Cardiac septum (tissue), 1 donor: ENCODE measurements at places on chromosomes 7 and 10.

- DNase-seq, result no peak
Observed at GRCh38 chr10:74008212-74008731, 10.4 kb downstream of the VCL start.

DNA sequence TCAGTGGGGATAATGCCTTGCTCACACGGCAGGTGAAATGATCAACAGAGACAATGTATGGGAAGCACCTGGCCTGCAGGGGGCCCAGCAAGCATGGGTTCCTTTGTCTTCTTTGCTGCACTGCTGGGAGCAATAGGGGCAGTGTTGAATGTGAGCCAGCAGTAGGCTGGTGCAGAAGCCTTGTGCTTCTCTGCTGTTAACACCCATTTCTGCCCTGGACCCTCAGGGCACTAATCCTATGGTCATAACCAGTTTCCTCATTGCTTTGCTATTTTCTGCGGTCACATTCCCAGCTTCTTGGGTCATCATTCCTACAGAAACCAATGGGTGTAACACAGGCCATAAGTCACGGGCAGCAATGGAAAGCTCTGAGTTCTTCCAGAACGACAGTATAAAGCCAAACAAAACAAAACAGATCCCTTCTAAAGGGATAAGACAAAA is 10.9 kb upstream of the LGI1 start:
- DNase-seq, result no peak

GRCh38 chr10:131855461-131856401 is 45.1 kb upstream of the PPP2R2D start:
- DNase-seq, result peak; percentile 53

GRCh38 chr10:70528741-70529362 is 50.3 kb downstream of the PALD1 start:
- no peak for DNase-seq

- DNase-seq, result no peak
Observed at GRCh38 chr10:107103174-107104025, 61.1 kb downstream of the SORCS1 start.

- DNase-seq, result no peak
Observed at GRCh38 chr7:84181628-84182027, 13.0 kb downstream of the SEMA3A start.

- no peak for DNase-seq
Observed at GRCh38 chr7:67470256-67470751, 473.7 kb downstream of the TYW1 start.

- DNase-seq, result no peak
Observed at GRCh38 chr10:6279540-6280267, 77.0 kb downstream of the PFKFB3 start.

DNA sequence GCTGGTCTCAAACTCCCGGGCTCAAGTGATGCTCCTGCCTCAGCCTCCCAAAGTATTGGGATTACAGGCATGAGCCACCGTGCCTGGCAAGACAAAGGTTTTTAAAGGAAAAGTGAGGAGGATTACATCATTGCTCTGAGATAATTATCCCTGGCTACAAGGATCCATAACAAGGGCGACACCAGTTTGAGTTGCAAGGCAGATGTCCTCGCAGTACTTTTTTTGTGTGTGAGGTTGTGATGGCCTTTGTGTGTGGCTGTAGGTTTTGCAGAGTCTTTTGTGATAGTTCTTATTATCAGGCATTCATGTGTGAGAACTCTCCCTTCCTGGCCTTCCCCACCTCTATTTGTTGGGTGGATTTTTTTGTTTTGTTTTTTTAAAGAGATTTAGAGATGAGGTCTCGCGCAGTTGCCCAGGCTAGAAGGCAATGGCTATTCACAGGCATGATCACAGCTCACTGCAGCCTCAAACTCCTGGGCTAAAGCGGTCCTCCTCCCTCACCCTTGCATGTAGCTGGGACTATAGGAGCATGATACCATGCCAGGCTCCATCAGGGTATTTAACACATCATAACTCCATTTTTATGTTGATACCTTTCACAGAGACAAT is 10.0 kb downstream of the BTBD16 start:
- no peak for DNase-seq

DNA sequence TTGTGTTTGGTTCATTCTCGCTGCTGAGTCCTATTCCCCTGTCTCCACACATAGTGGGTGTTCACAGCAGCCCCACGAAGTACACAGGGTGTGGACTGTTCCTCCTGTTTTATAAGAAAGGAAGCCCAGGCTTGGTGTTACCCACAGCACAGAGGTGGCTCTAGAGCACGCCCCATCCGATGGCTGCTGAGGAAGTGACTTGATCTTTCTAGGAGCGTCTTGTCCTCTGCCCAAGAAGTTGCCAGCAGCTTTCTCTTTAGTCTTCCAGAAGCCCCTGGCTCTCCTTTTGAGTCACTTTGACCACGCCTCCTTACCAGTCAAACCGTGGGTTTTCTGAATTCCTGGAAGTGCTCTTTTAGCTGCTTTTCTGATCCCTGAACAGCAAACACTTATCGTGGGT is 94.0 kb downstream of the GRK5 start:
- no peak for DNase-seq

DNA sequence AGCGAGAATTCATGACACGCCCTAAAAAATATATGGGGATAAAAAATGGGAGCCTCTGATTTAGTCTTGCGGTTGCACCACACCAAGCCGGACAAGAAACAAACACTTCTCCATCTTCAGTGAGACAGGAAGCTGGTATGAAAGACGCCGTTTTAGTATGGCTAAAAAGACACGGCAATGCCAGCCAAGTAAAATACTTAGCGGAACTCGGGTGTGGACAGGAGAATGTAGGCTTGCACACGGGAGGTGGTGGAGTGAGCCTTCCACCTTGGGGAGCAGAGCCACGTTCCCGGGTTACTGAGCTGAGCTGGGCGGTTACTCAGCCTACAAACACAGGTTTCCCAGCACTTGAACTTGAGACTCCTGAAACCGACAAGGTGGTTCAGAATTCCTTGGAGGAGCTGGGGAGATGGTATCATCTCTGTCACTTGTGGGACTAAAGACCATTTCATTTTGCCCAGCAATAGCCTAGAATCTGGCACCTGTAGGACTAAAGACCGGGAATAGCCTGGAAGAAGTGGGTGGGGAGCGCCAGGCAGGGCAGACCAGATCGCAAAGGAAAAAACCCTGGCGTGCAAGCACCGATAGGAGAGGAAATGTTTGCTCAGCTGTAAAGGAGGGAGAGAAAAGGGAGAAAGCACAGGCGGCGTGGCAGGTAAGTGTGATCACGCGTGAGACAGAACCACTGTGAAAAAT is 34.8 kb upstream of the SEPHS1 start:
- no peak for DNase-seq

GRCh38 chr10:132341017-132341416 is 9.0 kb downstream of the LRRC27 start:
- no peak for DNase-seq

DNA sequence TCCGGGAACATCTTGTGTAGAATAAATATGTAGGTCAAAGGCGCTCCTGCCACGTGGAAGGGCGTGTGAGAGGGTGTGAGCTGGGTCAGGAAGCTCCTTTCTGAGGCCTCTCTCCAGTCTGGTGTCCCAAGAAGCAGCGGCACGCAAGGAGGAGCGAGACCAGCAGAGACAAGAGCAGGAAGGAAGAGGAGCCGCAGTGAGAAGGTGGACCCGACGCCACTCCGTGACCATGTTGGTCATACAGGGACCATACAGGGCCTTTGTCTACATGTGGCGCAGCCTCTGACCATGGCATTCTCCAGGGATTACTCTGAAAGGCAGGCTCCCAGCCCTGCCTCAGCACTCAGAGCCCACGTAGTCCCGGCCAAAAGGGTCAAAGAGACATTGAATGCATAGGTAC is 26.2 kb upstream of the EN2 start:
- DNase-seq, result no peak

- no peak for DNase-seq
Observed at GRCh38 chr10:65125212-65125611, 1604.0 kb downstream of the REEP3 start.

- DNase-seq, result no peak
Observed at GRCh38 chr7:105298439-105298894, 90.3 kb downstream of the SRPK2 start.

DNA sequence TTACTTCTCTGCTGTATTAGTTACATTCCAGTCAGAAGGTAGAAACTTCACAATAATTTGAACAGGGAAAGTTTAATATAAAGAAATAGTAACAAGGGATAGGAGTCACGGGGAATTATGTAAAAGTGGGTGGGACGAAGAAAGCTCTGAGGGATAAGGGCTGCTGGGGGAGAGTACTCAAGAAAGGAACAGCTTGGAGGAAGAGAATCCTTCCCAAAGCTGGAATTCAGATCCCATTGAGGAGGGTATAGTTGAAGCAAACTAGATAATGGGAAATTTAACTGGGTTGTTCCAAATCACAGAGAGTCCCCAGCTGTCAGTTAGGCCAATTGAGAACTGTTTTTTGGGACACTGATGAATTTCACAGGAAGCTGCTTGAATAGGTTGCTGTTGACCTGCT is 53.2 kb upstream of the MACC1 start:
- no peak for DNase-seq

GRCh38 chr7:154915600-154915999 is 87.3 kb downstream of the PAXIP1 start:
- no peak for DNase-seq

- DNase-seq, result no peak
Observed at GRCh38 chr10:32713560-32713959, 244.5 kb downstream of the ITGB1 start.

DNA sequence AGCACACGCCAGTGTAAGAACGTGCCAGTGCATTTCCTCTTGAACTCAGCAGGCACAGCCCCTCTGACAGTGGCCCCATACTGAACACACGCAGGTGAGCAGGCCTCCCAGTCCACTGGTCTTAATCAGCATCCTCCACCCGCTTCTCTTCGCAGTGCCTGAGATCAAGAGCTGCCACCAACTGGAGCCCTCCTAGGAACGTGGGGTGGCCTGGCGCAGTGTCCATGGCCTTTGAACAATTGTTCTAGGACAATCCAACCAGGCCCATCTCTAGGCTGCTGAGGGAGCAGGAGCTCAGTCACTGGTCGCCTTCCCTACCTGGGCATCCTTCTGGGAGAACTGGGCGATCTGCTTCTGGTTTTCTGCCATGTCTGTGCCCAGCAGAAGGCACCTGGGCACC is 15.2 kb downstream of the PYROXD2 start:
- DNase-seq, result no peak

- no peak for DNase-seq
Observed at GRCh38 chr7:102156867-102157266, 129.8 kb upstream of the SH2B2 start.

- no peak for DNase-seq
Observed at GRCh38 chr10:131127138-131127589, 184.4 kb downstream of the TCERG1L start.

DNA sequence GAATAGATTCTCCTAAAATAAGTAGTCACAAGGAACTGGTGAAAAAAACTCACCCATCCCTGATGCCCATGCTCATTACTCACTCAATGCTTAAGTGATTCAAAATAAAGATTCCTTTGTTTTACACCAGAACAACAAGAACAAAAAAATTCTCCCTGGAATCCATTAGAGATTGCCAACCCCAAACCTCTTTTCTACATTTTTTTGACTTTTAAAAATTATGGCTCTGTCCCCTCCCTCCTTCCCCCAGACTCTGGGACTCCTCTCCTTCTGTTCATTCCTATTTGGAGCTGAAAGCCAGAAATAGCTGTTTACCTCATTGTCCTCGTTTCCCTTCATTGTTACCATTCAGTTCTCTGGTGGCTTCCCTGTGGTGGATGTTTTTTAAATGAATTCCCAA is 63.2 kb upstream of the FHIP2A start:
- DNase-seq, result no peak

DNA sequence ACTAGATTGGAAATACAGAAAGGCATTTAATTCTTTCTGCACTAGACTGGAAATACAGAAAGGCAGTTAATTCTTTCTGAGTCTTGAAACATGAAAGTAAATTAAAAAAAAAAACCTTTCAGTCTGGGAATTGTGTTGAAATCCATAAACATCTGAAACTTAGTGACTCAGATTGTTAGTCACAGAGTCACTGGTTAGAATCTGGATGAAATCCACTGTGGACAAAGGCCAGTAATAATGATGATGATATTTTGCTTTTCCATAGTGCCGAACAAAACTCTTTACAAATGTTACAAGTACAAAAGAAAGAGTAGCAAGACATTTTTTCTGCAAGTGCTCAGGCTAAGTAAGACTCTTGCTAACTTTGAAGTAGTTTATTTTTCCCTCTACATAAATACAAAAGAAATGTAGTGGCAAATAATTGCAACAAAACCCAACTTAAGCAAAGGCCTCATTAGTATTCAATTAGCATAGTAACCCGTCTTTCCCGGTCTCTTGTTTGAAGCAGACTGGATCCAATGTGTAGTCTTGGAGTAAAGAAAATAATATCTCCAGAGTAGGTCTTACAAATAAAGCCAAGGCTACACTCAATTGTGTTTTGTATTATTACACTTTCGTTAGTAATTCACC is 5.8 kb upstream of the PRTFDC1 start:
- DNase-seq, result no peak

DNA sequence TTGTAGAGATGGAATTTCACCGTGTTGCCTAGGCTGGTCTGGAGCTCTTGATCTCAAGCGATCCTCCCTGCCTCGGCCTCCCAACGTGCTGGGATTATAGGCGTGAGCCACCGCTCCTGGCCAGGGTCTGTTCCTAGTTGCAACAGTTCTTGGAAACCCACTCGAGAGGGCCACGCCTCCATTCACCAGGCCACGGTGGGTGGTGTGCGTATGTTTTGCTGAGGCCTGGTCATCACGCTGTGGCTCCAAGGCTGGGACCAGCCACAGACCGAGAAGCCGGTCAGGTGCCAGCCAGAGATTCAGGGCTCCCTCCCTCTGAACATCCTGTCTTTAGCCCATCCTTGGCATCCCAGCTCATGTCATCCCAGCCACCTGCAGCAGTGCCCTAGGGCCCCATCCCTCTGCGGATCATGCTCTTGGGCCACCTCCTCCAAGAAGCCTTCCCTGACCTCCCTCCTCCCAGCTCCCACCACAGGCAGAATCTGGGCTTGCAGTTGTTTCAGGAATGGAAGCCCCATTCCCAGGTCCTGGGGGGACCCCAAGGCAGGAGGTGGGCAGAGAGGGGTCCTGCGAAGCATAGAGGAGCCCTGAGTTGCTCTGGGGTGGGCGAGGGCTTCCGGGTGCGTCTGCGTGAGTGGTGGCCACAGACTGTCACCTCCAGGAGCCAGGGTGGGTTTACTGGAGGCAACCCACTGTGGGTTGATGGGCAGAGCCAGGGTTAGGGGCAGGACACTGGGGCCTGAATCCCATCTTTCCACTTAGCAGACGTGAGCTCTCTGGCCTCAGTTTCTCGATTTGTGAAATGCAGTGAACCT is 5.2 kb downstream of the LAT2 start:
- DNase-seq, result no peak

DNA sequence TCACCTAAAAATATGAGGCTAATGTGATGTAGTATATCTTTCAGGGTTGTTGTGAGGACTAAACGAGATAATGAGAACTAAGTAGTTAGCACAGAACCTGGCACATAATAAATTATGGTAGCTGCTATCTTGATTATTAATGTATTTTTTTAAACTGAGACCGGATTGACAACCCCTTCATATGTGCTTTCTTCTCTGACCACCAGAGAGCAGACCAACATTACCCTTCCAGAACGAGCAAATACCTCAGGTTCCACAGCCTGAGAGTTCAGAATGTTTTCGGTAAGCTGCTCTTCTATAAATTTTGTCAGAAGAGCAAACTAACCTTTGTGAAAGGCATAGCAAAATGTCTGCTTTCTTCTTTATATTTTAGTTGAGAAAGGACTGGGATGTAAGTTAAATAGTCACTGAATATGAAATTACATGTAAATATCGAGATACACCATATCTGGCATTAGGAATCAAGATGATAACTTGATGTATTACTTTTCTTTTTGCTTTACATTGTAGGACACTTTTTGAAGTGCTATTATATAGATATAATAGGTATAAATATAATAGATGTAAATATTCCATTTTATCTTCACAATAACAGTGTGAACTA is 13.6 kb upstream of the BPGM start:
- no peak for DNase-seq
